ENCODE measurements at places on chromosomes 4 and X. TPM values are rescaled to one million over a fixed set of nuclear protein-coding genes. Genes with fewer than 3 reads are reported as not detected.
A peak's percentile ranks its signal among the peaks of the same experiment; 100 is the strongest.

Gene P2RY4
- not detected for total RNA-seq

Gene SLC10A6
- 0.90 TPM for total RNA-seq

Gene NHSL2
- 4.7 TPM for total RNA-seq

Gene PNMA6A
- total RNA-seq, result 2.6 TPM

- no peak for DNase-seq
These were observed 61.3 kb upstream of the UNC5C start for GRCh38 chr4:95610061-95610569.

GRCh38 chr4:152881974-152882373, 54.1 kb upstream of the FHDC1 start:
- no peak for DNase-seq

- DNase-seq, result no peak
These were observed 1.7 kb downstream of the SLAIN2 start for GRCh38 chr4:48343035-48343434.

GRCh38 chr4:103086551-103086950, 10.0 kb upstream of the SLC9B2 start:
- no peak for DNase-seq

GRCh38 chr4:155638195-155638965, 28.3 kb upstream of the GUCY1A1 start:
- no peak for DNase-seq

- peak; percentile 3 for DNase-seq
These were observed 363.8 kb upstream of the FTHL17 start for GRCh38 chrX:31435592-31435991.

DNA sequence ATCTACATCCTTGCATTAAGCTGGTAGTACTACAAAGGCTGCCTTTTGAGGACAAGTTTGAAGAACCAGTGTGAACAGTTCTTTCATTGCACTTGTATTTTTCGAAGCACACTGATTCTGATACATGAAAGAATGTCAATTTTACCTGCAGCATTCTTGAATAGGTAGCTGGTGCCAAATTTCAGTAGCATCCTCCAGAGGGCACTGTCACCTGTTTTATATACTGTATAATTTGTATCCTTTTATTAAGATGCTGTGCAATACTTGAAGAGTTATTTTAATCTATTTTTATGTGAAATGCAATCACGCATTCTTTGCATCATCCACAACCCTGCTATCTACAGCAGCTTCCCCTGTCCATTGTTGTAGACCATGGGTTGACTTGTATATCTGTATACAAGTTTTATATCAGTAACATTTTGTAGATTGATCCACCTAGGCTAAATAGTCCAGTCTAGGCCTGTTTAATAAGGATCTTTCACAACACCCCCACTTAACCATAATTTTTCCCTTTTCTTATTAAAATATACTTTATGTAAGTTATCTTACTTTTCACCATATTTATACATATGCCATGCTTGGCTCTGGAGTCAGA, 325.7 kb downstream of the PCDH7 start:
- DNase-seq, result no peak

GRCh38 chr4:125091-125771, 930 bp downstream of the ZNF718 start:
- DNase-seq, result peak; percentile 37

GRCh38 chr4:27973056-27973455, 1112.4 kb downstream of the STIM2 start:
- DNase-seq, result no peak

Measured in heart right ventricle (tissue), 16 donors.